ENCODE measurements at places on chromosomes 11 and 22.

- no peak for DNase-seq
These were observed 3.2 kb downstream of the MMP11 start for GRCh38 chr22:23775779-23776375.

- DNase-seq = no peak
These were observed 102.1 kb downstream of the C11orf91 start for GRCh38 chr11:33598426-33599069.

DNA sequence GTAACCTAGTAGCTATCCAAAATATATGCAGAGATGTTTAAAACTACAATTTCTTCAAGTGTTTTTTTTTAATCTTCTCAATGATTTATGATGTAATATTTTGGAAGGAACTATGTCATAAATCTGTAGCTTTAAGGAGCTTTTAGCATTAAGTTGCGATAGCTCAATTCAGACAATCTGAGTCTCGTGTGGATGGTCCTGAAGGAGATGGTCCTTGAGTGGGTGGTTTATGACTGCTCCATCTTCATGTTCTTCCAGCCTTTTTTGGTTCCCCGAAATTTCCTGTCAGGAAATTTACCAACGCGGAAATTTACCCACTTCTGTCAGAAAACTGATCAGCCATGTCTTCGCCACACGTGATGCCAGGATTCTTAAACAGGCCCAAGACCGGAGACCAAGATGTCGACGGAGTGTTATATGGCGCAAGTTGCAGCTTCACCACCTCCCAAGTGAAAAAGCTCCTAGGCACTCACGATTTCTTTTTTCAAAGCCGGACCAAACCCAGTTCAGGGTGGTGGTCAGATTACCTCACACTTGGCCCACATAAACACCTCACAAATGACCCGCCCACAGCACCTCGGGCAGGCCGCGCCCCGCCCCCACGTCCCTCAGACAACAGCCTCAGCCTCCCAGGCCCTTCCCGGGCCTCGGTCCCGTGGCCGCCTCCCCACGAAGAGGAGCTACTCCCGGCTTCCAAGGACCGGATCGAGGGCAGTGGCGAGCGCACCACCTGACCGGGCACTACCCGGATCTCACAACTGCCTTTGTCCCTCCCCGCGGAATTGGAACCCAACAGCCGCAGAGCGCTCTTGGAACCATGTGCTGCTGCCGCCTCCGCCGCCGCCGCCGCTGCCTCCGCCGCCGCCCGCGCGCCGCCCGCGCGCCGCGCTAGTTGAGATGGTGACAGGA is at the start of gene MORC2:
Gene MORC2, minus strand, starts transcription at position 760 of the 909 bp plus-strand sequence. CDS start 885 bp downstream, outside the sequence.
- DNase-seq = no peak

DNA sequence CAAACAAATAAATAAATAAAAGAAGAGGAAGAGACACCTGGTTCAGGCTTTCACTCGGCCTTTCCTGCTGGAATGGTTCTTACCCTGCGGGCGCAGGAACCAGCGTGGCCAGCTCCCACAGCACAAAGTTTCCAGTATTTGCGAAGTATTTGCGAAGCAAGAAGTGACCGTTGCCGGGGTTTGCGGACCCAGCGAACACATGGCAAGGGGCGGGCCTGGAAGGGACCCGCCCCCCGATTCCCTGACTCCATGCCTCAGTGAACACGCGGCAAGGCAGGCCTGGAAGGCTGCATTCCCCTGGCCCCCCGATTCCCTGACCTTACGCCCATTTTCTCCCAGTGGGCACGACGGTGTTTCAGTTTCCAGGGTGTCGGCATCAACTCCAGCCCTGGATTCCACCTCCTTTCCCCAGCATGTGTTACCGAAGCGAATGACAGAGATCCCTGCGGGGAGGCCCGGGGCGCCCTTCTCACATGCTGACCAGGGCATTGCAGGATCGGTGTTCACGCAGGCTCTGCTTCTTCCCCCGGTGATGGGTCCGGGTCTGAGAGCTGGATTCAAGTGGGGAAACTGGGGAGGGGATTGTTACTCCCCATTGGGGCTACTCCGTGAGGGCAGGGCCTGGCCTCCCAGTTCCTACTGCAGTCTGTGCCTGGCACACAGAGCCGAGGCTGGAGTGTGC is 102.8 kb downstream of the MPPED1 start:
- no peak for DNase-seq

DNA sequence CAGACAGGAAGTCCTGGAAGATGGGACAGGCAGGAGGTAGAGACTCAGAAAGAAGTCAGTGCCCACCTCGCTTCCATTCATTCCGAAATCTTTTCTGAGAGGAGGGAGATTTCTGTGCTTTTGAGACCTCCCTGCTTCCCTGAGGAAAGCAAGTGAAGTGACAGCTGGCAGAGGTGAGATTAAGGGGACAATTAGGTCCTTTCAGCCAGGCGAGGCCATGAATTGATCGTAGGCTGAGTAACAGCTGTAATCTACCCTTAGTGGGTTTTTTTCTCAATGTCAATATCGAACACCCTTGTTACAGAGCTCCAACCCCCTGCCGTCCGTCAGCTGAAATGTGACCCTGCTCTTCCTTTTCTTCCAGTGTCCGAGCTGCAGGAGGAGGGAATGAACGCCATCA is 96.0 kb downstream of the PARVA start:
- no peak for DNase-seq

DNA sequence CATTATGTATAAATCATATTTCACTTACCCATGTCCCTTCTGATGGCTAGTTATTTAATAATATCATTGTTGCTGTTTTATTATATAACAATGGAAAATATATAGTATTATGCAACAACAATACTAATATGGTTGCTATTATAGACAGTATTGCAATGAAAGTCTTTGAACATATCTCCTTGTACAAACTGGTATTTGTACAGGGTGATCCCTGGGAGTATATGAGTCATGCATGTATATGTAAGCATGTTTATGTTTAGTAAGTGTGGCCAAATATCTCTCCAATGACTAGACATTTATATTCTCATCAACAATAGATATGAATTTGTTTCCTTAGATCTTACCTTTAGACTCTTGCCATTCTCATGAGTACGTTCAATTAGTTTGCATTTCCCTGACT is 55.9 kb downstream of the KCNC1 start:
- no peak for DNase-seq

DNA sequence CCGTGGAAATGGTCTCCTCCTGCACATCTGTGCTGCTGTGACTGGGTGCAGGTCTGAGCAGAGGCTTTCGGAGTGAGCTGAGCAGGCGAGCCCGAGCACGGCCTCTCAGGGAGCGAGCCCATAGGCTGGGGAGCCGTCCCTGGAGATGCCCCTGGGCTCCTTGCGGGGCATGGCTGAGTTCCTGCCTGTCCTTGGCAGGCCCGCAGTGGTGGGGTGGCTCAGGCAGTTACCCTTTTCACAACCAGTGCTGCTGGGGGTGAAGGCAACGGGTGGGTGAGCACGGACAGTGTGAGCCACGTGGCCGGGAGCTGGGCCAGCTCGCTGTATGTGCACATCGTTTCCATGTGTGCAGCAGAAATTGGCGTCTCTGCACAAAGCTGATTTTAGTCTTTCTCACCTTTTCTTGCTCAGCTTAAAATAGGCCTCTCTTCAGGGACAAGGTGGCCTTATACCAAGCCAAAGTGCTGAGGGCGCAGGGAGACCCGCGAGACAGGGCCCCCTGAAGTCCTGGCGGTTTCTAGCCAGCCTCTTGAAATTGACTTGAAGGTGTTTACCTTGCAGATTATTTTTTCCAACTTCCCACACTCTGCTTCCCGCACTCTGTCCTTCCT is at the start of gene TP53AIP1:
Gene TP53AIP1, minus strand, starts transcription at position 55 of the 611 bp plus-strand sequence. CDS start 5,053 bp downstream, outside the sequence.
- no peak for DNase-seq

GRCh38 chr11:99686838-99687237 is 666.1 kb downstream of the CNTN5 start:
- no peak for DNase-seq

- no peak for DNase-seq
These were observed 76.6 kb upstream of the NARS2 start for GRCh38 chr11:78651136-78651775.

DNA sequence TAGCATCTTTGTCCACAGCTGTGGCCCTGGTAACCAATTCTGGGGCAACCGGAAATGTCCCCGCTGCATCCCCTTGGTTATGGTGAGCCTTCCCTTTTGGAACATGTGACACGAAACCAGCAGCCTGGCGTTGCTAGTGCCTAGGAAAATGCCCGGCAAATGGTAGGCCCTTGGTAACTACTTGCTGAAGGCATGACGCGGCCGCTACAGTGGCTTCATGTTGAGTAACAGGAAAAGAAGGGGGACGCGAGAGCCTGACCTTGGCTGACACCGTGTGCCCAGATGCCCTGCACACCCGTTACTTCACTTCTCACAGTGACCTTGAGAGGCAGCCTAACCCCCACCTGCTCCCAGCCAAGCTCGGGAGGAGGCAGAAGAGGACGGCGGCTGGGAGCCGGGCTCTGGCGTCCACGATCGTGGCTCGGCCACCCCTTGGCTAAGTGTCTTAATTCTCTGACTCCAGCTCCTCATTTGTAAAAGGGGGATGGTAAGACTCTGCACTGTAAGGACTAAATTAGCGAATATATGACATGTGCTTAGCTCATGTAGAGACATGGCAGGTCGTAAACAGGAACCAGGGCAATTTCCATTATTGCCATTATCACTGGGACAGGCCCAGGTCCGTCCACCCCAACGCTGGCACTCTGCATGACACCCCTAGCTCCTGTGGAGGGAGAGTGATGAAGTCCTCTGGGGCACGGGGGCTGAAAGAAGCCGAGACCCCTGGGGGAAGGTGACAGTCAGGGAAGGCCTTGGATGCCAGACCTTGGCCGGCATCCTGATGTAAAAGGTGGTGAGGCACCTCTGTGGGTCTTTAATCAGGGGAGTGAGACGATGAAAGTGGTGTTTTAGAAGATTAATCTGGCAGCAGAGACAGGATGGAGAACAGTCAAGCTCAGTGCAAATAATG is 18.9 kb downstream of the IFT27 start:
- no peak for DNase-seq

DNA sequence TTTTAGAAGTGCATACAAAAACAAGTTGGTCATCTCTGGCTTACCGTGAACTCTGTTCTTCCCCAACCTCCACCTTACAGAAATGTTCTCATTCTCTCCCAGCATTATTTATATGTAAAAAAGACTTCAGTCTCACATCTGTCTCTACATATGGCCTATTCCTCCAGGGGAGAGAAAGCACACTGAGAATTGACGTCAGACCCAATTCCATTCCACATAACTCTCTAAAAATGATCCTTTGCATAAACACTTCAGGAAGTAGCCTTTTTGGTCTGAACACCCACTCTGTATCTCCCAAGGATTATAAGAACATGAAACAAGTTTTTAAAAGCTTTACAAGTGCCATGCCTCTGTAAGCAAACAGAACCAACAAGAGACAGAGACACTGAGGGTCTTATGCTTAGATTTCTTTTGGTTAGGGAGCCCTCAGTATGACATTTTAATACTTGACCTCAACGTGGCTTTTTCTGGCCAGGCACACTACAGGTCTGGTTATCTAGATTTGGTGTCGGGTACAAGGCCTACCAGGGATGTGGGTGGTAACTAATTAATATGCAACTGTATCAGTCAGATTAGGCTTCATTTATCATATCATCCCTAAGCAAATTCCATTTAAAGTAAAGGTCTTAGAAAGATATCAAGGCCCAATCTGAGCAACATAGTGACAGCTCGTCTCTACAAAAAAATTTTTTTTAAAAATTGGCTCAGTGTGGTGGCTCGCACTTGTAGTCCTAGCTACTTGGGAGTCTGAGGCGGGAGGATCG is 48.5 kb upstream of the PPP2R1B start:
- DNase-seq = no peak

DNA sequence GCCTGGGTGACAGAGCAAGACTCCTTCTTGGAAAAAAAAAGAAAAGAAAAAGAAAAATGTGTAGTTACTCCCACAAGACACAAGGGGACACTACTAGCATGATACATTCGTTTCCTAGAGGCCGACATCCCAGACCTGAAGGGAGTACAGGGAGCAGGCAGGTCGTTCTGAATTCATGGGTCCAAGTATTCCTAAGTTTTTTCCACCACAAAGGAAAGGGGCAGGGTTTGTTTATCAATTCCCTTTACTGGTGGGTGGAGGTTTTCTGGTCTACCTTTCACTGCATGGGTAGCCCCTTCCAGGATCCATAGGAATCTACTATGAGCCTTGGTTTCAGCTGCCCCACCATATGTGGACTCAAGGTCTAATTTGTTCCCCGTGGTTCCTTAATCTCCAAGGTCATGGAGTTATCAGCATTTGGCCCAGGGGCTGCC is 11.8 kb downstream of the TIGD3 start:
- no peak for DNase-seq

GRCh38 chr22:37033605-37034430 is 14.3 kb downstream of the MPST start:
- no peak for DNase-seq

- DNase-seq = no peak
These were observed 64.2 kb downstream of the HIPK3 start for GRCh38 chr11:33321422-33321821.

DNA sequence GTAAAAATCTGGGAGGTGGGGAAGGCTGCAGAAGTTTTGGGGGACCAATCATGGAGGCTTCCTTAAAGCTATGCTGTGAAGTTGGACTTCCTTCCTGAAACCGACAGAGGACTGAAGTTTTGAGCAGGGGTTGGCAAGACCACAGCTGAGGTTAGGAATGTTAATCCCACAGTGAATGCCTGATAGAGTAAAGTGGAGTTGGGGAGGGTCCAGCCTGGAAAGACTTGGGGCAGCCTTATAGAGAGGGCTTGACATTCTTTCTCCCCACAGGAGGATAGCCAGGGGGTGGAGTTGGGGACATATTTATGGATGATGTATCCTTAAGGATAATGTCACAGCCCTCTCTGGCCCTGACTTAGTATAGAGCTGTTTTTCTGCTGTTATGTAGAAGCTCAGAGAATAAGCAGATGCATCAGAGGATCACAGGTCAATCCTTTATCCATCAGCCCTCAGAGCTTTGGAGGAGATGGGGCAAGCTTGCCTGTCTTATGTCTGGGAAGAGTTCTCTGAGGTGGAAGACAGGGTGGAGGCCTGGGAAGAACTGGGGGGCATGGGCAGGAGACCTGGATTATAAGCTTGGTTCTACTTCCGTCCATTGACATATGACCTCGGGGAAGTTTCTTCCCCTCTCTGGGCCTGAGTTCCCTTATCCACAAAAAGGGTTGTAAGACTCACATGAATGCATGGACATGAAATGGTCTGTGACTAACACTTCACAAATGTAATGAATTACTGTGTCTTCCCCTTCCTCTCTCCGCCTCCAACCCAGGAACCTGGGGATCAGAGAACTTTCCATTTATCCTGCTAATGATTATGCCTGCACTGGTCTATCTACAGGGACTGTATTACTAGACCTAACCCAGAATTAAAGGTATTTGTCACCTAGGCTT is 317.8 kb downstream of the MIAT start:
- no peak for DNase-seq

- no peak for DNase-seq
These were observed 22.3 kb upstream of the HTR3A start for GRCh38 chr11:113952588-113952987.

- no peak for DNase-seq
These were observed 118.0 kb downstream of the RASSF10 start for GRCh38 chr11:13127161-13127560.

GRCh38 chr11:33178443-33179180 is 17.3 kb upstream of the CSTF3 start:
- DNase-seq = no peak

DNA sequence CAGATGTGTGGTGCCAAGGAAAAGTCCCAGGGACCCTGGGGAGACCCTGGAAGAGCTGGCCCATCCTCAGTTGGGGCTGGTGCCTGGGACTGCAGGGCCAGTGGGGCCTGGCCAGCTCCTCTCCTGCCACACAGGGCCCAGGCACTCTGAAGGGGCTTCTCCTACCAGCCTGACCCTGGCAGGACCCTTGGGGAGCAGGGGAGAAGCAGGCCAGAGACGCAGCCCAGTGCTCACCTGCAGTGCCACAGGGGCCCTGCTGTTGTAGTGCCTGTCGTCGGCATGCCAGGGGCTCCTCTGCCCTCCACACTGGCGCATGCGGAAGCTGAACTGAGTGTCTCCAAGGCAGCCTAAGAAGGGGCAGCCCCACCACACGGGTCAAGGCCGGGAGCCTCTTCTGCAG is 9.1 kb downstream of the DENND6B start:
- no peak for DNase-seq
